ENCODE measurements at places on chromosomes 1 and 21.

DNA sequence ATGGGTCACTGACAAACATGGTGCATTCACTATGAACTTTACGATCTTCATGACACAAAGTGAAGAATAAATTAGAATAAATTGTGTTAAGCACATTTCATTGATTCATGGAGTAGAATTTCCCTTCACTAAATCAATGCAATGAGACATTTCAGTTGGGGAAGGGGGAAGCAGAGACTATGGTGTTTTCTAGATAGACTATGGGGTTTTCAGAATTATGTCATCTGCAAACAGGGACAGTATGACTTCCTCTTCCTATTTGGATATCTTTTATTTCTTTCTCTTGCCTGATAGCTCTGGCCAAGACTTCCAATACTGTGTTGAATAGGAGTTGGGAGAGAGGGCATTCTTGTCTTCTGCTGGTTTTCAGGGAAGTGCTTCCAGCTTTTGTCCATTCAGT is 80.0 kb upstream of the C1orf105 start:
- DNase-seq = no peak

DNA sequence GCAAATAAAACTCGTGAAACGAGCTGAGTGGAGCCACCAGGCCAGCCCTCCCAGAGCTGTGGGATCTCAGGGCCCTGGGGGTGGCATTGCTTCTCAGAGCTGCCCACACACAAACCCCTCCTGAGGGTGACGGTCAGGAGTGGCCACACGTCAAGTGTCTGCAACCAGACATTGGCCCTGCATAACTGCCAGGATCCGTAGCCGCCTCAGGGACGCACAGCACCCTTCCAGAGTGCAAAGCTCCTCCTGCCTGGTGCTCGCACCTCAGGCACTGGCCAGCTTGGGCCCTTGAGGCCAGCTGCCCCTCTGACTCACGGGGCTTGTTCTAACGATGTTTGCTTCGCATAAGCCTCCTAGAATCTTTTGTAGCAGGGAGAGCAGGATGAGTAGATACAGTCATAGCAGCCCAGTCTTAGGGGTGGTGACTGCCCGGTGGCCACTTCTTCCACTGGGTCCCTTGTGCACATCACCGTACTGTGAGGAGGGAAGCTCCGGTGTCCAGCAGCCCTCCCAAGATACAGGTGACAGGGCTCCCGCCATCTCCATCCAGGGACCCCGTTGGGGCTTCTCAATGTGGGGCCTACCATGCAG is 5.0 kb downstream of the WNT3A start:
- DNase-seq = no peak

DNA sequence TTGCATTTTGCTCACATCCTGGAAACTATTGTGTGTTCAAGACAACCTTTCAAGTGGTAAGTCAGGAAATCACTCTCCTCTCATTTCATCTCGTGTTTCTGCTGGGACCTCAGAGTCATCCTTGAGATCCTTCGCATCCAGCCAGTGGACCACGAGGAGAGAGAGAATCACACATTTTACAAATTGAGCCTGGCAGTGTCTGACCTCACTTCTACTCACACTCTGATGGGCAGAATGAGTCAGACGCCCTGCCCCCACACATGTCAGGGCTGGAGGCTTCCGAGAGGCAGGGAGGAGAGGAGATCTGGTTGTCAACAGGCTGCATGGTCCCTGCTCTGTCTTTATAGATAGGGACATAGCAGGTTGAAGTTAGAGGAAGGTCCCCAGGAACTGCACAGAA is 509.7 kb downstream of the AJAP1 start:
- no peak for DNase-seq

- no peak for DNase-seq
These were observed 69.7 kb upstream of the IPO9 start for GRCh38 chr1:201759194-201759815.

- no peak for DNase-seq
These were observed 49.3 kb upstream of the JUN start for GRCh38 chr1:58833166-58833565.

GRCh38 chr1:147475488-147475887 is 65.8 kb upstream of the BCL9 start:
- DNase-seq = no peak

All from hematopoietic multipotent progenitor cell treated with erythropoietin and hydrocortisone succinate and interleukin-3 and kit ligand, for 8 days (in vitro differentiated cells).